ENCODE measurements at places on chromosomes 2 and 18.

GRCh38 chr2:18440141-18440661 is 120.3 kb downstream of the RDH14 start:
- DNase-seq: no peak

- DNase-seq: no peak
Measured at GRCh38 chr2:32249731-32250236, 14.9 kb downstream of the NLRC4 start.

GRCh38 chr18:54509793-54510192 is 81.3 kb upstream of the DYNAP start:
- DNase-seq: no peak

DNA sequence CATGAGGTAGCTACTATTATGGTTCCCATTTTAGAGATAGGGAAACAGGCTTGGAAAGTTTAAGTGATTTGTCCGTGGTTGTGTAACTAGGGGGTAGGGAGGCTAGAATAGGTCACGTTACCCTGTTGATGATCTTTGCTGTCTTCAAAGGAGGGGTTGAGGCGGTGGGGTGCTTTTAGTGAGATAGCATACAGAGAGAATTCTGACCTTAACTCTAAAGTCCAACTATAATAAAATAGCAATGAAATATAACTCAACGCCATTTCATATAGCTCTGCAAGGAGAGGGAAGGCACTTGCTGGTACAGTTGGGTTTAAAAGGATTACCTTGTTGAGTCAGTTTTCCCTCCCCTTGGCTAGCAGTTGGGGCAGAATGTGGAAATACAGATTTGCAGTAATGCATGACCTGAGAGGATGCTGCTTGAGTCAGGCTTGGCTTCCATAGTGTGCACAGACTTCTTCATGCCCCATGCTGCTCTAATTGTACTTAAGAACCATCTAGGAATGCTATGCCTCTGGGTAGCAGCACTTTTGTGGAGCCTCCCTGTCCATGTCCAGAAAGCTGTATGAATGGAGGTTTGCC is 143.9 kb downstream of the LTBP1 start:
- DNase-seq: no peak

DNA sequence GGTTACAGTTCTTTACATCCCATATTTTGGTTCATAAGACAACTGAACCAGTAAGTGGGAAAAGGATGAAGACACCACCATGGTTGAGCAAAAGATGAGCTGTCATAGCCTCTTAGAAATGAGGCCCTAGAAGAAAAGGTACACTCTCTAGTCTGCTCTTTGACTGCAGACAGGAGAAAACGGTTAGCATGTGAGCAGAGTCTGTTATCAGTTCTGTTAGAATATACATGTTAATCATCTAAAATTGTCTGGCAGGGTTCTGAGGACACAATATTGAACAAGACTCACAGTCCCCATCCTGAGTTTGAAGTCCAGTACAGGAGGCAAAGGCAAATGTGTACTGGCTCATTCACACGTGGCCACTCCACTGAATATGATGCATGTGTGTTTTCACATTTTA is 78.1 kb downstream of the MBOAT2 start:
- no peak for DNase-seq

DNA sequence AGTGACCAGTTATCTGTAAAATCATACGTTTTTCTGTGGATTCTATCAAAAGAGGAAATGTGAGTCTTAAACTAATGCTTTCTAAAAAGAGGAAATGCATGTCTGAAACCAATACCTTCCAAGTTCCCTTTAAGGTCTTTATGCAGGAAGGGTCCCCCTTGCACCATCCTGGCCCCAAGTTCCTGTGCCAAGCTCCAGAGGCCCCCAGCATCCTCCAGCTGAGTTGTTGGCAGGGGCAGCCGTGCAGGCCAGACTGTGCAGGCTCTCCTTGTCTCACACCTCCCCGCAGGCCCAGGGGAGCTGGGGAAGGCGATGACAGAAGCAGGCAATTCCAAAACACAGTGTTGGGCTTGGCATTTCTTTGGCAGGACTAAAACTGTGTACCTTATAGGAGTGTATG is 39.2 kb downstream of the DPYSL5 start:
- no peak for DNase-seq

GRCh38 chr2:54966165-54966832 is 84.0 kb downstream of the RTN4 start:
- no peak for DNase-seq

- DNase-seq: no peak
Measured at GRCh38 chr18:48922801-48923730, 27.7 kb downstream of the SMAD7 start.

GRCh38 chr2:102109016-102109415 is 33.5 kb upstream of the IL1R1 start:
- no peak for DNase-seq

GRCh38 chr2:121005453-121005852 is 269.8 kb downstream of the GLI2 start:
- DNase-seq: no peak

DNA sequence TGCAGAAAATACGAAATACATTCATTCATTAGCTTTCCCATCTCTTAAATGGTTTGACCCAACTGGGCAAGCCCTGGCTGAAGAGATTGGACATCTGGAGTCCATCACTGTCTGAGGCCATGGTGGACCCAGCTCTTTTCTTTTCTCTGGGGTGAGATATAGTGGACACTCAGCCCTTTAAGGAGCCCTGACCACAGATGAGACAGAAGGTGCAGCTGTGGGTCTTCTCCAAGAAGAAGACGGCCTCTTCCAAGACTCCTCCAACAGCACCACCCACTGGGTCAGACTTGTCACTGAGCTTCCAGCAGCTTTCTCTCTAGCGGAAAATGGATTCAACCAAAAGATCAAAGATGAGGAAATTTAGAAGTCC is 27.2 kb downstream of the TWIST2 start:
- DNase-seq: no peak

DNA sequence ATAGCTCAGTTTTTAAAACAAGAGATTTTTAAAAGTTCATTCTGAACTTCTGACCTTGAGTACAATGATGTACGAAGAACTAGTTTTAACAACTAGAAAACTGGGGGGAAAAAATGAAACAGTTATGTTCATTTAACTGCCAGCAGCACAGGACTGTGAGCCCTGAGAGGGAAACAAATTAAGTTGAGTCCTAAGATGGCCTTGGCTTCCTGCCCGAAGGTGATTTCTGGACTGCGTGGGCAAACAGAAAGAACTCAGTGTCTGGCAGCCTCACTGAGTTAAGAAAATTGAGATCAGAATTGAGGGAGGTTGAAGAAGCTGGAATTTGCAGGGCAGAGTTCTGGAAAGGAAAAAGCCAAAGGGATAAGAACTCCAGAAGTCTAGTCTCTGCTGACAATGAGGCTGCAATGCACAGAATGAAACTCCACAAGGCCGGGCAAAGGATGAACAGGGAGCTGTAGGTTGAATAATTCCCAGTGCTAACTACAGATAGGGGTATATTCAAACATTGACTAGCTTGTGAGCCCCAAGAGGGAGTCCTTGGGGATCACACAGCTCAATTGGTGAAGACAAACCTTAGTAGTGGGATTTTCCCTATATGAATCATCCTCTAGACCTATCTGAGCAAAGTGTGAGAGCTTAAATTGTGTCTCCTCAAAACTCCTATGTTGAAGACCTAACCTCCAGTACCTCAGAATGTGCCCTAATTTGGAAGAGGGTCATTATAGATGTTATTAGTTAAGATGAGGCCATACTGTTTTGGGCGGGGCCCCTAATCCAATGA is 13.1 kb upstream of the CRACDL start:
- no peak for DNase-seq

- DNase-seq: no peak
Measured at GRCh38 chr2:207394203-207394781, 135.5 kb upstream of the CREB1 start.

DNA sequence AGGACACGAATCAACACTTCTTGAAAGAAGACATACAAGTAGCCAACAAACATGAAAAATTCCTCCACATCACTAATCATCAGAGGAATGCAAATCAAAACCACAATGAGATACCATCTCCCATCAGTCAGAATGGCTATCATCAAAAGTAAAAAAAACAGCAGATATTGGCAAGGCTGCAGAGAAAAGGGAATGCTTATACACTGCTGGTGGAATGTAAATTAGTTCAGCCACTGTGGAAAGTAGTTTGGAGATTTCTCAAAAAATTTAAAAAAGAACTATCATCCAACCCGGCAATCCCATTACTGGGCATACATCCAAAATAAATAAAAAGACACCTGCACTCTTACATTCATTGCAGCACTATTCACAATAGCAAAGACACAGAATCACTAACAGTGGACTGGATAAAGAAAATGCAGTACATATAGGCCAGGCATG is 78.7 kb downstream of the GRB14 start:
- DNase-seq: no peak

- no peak for DNase-seq
Measured at GRCh38 chr2:88429929-88430328, 22.6 kb downstream of the FOXI3 start.

DNA sequence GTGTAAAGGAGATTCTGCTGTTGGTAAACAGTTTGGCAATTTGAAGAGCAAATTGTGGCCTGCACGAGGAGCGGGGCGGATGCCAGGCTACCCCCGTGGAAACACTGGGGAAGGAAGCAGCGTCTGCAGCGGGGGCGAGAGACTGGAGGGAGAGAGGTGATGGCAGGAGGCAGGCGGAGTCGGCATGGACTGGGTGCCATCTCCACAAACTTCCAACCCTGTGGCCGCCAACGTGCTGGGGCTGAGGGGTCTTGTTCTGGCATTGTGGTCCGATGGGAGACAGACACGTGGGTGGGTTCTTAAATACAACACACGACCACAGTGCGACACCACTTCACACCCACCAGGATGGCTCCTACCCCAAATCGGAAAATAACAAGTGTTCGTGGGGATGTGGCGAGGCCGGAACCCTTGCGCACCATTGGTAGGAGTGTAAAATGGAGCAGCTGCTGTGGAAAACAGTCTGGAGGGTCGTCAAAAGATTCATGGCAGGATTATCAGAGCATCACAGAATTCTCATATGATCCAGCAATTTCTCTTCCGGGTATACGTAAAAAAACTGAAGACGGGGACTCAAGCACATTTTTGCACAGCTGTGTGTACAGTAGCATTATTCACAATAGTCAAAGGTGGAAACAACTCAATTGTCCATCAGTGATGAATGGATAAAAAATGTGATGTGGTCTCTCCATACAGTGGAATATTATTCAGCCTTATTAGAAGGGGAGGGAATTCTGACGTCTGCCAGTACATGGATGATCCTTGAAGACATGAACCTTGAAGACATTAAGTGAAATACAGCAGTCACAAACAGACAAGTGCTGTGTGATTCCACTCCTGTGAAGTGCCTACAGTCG is 82.4 kb upstream of the HPCAL1 start:
- no peak for DNase-seq

DNA sequence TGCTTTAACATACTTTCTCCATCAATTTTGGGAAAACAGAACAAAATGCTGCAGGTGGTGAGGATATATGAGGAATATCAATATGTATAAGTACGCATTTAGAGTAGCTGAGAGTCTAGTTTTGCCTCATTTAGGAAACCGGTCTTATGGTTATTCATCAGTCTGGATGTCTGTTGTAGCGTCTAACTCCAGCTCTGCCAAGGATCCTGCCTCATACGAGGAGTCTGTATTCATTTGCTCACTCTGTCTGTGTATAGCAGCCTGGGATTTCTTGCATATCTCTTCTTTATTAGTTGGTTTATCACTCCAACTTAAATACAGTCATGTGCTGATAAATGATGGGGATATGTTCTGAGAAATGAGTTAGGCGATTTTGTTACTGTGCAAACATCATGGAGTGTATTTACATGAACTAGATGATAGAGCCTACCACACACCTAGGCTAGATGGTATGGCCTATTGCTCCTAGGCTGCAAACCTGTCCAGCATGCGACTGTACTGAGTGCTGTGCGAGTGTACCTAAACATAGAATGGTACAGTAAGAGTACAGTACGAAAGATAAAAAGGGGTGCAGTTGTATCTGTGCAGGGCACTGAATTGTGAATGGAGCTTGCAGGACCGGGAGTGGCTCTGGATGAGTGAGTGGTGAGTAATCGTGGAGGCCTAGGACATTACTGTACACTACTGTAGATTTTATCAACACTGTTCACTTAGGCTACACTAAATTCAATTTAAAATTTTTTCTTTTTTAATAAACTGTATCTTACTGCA is 148.1 kb downstream of the ZNF407 start:
- DNase-seq: no peak

- peak; percentile 39 for DNase-seq
Measured at GRCh38 chr2:162840598-162841246, 2.2 kb upstream of the KCNH7 start.

DNA sequence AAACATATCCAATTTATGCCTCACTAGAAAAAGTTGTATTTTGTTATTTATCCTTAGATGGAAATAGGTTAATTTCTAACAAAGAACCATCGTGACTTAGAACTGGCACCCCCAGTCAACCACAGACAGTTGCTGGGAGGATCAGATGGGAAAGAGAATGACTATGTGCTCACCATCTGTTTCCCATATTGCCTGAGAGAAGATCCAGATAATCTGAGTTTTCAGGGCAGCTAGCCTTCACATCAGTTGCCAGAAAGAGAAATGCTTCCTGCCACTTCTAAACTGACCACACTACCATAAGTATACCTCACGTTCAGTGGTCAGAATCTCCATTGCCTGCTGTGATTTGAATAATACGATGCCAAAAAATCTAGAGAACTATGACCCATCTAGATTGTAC is 28.4 kb upstream of the NEB start:
- no peak for DNase-seq

GRCh38 chr18:4106407-4107033 is 348.6 kb downstream of the DLGAP1 start:
- DNase-seq: peak; percentile 59

- DNase-seq: no peak
Measured at GRCh38 chr2:205424326-205424725, 258.0 kb upstream of the NRP2 start.

GRCh38 chr2:64567473-64567872 is 43.3 kb downstream of the AFTPH start:
- DNase-seq: no peak

DNA sequence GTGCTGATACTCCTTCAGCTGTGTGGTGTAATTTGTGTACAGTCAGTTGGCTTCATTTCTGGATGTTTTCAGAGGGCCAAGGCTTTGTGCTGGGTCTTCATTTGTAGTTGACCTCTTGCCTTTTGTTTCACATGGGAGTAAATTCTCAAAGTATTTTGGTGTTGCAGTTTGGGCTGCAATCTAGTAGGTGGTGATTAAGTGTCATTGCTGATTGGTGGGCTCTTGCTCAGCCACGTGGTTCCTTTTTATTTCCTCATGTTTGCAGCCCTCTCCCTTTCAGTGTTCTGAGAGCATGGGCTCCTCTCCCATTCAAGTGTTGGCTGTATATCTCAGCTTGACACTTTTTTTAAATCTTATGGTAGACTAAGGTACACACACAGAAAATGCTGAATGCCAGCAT is 96.8 kb downstream of the SNTG2 start:
- no peak for DNase-seq
